NCI-H1436 (cell line): ENCODE measurements at places on chromosomes 6 and 20.

- no peak for DNase-seq
These were observed 143.2 kb downstream of the CEBPB start for GRCh38 chr20:50333812-50334211.

DNA sequence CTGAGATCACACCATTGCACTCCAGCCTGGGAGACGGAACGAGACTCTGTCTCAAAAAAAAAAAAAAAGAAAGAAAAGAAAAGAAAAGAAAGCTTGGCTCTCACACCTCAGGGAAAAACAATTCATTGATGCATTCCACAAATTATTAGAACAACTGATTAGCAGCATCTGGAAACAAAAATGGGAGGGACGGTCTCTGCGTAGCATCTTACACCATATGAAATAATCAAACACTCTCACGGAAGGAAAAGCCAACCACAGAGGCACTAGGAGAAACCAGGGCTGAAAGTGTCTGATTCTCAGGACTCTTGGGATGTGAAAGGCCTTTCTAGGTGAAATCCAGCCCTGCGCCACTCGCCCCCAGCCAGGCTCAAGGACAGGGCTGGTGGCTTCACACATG, 2.3 kb upstream of the HELZ2 start:
- no peak for DNase-seq

- no peak for DNase-seq
These were observed 163.0 kb downstream of the HDGFL1 start for GRCh38 chr6:22732176-22732970.

DNA sequence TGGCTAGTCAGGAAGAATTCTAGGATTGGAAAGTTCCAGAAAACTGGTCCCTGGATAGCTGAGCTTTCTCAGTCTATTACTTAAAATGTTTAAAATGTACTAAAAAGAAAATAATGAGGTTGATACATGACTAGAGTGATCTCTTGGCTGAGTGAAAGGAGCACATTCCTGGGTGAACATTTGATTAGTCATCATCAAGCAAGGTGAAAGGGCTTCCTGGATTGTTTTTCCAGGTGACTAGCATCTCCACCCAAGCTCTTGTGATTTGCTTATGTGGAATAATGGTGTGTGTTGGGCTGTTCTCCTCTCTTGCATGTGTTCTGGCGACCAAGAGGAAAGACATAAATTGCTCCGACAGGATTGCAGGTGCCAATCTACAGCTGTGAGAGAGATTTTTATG, 42.9 kb downstream of the PKIB start:
- DNase-seq, result no peak

GRCh38 chr20:39069976-39070375, 107.8 kb downstream of the DHX35 start:
- DNase-seq, result no peak

DNA sequence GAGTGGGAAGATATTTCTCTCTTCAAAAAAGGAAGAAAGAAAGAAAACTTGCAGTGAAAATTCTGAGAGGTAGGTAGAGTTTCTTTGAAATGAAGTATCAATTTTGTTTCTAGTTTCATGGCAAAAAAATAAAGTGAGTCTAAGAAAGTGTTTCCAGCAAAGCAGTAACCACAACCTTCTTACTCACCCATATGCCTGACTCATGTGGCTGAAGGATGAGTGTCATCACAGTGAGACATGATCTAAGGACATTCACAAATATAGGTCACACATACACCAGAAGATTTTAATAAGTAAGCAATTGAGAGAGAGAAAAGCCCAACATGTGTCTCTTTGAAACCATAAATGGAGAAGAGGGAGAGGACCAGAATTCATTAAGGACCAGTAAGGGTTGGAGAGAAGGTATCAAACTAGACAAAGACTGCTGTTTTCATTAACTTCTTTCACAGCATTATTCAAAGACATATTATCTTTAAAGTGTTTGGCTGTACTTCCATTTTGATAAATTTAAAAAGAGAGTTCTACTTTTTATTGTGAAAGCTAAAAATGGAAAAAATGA, 169.5 kb downstream of the FRK start:
- no peak for DNase-seq

DNA sequence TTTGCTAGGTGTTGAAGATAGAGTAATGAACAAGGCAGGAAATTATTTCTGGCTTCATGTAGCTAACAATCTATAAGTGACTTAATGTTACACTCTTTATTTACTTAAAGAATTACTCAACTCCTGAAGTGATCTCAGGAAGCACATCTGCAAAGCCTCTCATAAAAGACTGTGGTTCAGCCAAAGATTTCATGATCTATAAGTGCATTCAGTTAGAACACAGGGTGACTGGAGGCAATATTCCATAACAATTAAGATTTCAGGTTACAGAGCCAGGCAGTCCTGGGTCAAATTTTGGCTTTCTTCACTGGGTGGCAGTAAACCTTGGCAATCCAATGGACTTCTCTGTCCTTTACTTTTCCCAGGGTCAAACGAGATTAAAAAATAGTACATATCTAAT, 204.0 kb downstream of the TPBG start:
- DNase-seq, result no peak

- no peak for DNase-seq
These were observed 140.9 kb downstream of the GRIK2 start for GRCh38 chr6:101534386-101534785.
